Bronchial smooth muscle cell (primary cell): ENCODE measurements at places on chromosomes 4 and X. TPM values are rescaled to one million over a fixed set of nuclear protein-coding genes. Genes with fewer than 3 reads are reported as not detected.

The TRPC5OS gene
- not detected in 2 replicates for total RNA-seq

The PABPC1L2A gene
- total RNA-seq, result not detected in 2 replicates

The SRPX gene
- 178 and 329 TPM in 2 replicates for total RNA-seq

The GBA3 gene
- total RNA-seq, result not detected in 2 replicates

The MAGEA2 gene
- total RNA-seq, result 0.16 TPM in 1 of 2 replicates, not detected in the other

The OTUD6A gene
- not detected in 2 replicates for total RNA-seq

The TMPRSS11A gene
- total RNA-seq, result not detected in 2 replicates

The TEX13D gene
- not detected in 2 replicates for total RNA-seq

The CXCL1 gene
- 1.5 and 27.6 TPM in 2 replicates for total RNA-seq

The ABCG2 gene
- 1.1 and 1.3 TPM in 2 replicates for total RNA-seq

The FGF5 gene
- total RNA-seq, result 2.7 and 4.1 TPM in 2 replicates
